Heart right ventricle (tissue), 16 donors: ENCODE measurements at places on chromosomes 4 and X. TPM values are rescaled to one million over a fixed set of nuclear protein-coding genes. Genes with fewer than 3 reads are reported as not detected.

The GPC3 gene
- total RNA-seq, result 3.5 TPM

DNA sequence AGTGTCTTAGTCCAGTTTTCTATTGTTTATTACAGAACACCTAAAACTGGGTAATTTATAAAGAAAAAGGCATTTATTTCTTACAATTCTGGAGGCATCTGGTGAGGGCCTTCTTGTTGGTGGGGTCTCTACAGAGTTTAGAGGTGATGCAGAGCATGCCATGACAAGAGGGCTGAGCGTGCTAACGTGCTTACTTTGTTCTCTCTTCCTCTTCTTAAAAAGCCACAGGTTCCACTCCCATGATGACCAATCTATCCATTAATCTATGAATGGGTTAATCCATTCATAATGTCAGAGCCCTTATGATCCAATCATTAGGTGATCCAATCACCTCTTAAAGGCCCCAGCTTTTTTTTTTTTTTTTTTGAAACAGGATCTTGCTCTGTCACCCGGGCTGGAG is 291.5 kb upstream of the GALNTL6 start:
- H3K4me3 ChIP-seq, result no peak overlapping the region
- H3K27ac ChIP-seq, result no peak overlapping the region
- no peaks in the 10 kb centered on the region for H3K27me3 ChIP-seq
- DNase-seq, result no peak

The AFM gene
- not detected for total RNA-seq

DNA sequence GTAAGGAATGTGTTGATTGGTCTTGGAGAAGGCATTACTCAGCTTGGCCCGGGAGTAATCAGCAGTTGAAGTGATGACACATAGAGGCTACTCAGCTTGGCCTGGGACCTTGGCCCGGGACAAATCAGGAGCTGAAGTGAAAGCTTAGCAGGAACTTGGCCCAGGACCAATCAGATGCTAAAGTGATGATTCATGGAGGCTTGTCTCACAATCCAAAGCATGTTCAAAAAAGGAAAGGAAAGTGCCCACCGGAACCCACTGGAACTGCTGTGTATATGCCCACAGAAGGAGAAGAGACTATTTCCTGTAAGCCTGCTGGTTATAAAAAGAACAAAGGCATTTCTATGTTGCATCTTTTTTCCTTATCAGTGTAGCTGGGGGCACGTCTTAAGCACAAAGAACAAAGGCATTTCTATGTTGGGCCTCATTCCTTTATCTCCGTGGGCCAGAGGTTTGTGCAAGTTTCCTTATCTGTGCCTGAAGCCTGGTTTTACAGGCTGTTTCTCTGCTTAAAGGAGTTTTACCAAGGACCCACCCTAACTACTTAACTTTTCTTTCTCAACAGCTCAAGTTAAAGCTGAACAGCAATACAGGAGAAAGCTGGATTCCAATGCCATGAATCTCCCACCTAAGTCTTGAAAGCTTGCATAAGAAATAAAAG is 1176.7 kb downstream of the NLGN4X start:
- no peak overlapping the region for H3K4me3 ChIP-seq
- H3K27me3 ChIP-seq, result no peaks in the 10 kb centered on the region
- peak; percentile 42 for DNase-seq
- H3K27ac ChIP-seq, result no peak overlapping the region

The XK gene
- 6.6 TPM for total RNA-seq

The C4orf50 gene
- total RNA-seq, result not detected

GRCh38 chrX:46202733-46203514 is 342.3 kb downstream of the ZNF674 start:
- H3K4me1 ChIP-seq, result no peaks in the 10 kb centered on the region
- peaks cover 16% of the 10 kb centered on the region for H3K27me3 ChIP-seq
- no peaks in the 10 kb centered on the region for H3K36me3 ChIP-seq

- no peak overlapping the region for H3K4me3 ChIP-seq
- no peaks in the 10 kb centered on the region for H3K27me3 ChIP-seq
- DNase-seq, result no peak
- H3K27ac ChIP-seq, result no peak overlapping the region
Measured at GRCh38 chrX:94435799-94436198, 761.8 kb downstream of the FAM133A start.

DNA sequence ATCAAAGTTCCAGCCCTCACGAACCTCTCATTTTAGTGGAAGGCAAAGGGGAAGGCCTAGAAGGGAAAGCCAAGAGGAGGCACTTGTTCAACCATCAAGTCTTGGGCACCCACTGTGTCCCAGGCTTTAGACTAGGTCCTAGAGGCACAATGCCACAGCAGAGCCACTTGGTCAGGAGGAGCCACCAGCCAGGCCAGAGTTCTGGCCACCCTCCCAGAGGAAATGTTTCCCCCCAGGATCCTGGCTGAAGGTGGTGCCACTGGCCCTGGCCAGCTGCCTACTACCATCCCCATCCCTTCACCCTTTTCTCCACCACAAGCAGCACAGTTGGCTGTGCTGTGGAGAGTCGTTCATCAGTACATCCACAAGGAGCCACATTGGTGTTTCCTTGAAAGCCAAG is 34.3 kb upstream of the XPNPEP2 start:
- no peaks in the 10 kb centered on the region for H3K27me3 ChIP-seq
- no peak overlapping the region for H3K27ac ChIP-seq
- peaks cover 18% of the 10 kb centered on the region for H3K4me1 ChIP-seq
- no peak overlapping the region for H3K4me3 ChIP-seq

DNA sequence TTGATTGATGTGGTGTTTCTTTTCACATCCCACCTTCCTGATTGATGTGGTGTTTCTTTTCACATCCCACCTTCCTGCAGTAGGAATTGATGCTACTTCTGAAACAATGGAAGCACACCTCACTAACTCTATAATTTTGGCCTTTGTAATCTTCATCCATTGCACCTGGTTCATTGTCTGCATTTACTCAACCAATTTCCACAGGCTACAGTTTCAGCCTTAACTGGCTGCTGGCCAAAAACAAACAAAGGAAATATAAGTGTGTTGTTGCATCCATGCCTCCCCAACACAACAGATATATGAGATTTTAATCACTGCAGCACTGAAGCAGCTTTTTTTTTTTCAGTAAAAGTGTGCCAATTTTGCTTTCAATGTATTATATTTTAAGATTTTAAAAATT is 867.6 kb upstream of the PCDH7 start:
- no peak for DNase-seq
- no peaks in the 10 kb centered on the region for H3K4me1 ChIP-seq
- no peaks in the 10 kb centered on the region for H3K27me3 ChIP-seq

- no peak overlapping the region for H3K27ac ChIP-seq
- no peaks in the 10 kb centered on the region for H3K4me1 ChIP-seq
- no peak overlapping the region for H3K4me3 ChIP-seq
- DNase-seq, result no peak
- no peaks in the 10 kb centered on the region for H3K27me3 ChIP-seq
Measured at GRCh38 chrX:39261446-39262147, 460.3 kb downstream of the MID1IP1 start.

The KIT gene
- 2.6 TPM for total RNA-seq

DNA sequence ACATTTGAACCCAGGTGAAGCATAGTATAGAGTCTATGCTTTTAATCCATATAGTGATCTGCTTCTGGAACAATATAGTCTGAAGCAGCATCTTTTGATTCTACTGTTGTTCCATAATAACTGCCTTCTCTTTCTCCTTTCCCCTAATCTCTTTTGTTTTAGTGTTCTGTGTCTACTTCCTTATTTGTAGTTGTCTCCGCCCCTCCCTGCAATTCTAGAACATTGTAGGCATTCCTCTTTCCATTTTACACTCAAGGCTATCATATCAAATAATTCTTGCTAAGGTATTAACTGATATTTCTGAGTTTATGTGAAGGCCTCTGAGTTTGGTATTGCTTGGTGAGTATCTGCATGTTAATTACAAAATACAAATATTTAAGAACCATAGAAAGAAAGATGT is 11.6 kb downstream of the BLTP1 start:
- no peaks in the 10 kb centered on the region for H3K4me1 ChIP-seq
- DNase-seq, result no peak
- H3K27ac ChIP-seq, result no peak overlapping the region
- no peak overlapping the region for H3K4me3 ChIP-seq

GRCh38 chr4:142556048-142556447 is 290.1 kb downstream of the INPP4B start:
- H3K4me1 ChIP-seq, result no peaks in the 10 kb centered on the region
- no peak overlapping the region for H3K27ac ChIP-seq
- H3K36me3 ChIP-seq, result no peaks in the 10 kb centered on the region
- H3K27me3 ChIP-seq, result no peaks in the 10 kb centered on the region

The MTHFD2L gene
- 8.6 TPM for total RNA-seq

The FGFR3 gene
- 2.4 TPM for total RNA-seq

The TEX11 gene
- not detected for total RNA-seq

The GPR78 gene
- not detected for total RNA-seq

DNA sequence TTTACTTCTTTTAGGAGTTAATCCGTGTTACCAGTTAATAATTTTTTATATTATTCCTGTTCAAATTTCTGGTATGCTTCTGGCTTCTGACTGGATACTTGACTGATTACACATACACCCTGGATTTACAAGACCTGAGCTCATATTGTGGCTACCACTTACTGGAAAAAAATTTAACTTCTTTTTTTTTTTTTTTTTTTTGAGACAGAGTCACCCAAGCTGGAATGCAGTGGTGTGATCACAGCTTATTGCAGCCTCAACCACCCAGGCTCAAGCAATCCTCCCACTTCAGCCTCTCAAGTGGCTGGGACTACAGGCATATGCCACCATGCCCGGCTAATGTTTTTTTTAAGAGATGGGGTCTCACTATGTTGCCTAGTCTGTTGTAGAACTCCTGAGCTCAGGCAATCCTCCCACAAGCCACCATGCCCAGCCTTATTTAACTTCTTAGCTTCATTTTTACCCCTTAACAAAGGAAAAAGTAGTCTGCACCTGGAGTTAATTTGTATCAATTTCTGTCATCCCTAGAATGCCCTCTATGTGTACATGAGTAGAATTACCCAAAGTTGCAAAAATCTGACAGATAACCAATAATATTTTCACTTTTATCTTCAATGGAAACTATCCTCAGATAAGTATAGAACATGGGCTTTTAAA is 50.3 kb downstream of the TMEM165 start:
- H3K4me3 ChIP-seq, result no peak overlapping the region
- DNase-seq, result no peak
- H3K36me3 ChIP-seq, result peaks cover 86% of the 10 kb centered on the region
- no peak overlapping the region for H3K27ac ChIP-seq

- no peak for DNase-seq
- no peaks in the 10 kb centered on the region for H3K4me1 ChIP-seq
- no peaks in the 10 kb centered on the region for H3K36me3 ChIP-seq
- H3K4me3 ChIP-seq, result no peak overlapping the region
Measured at GRCh38 chr4:24639714-24640113, 55.4 kb upstream of the DHX15 start.

DNA sequence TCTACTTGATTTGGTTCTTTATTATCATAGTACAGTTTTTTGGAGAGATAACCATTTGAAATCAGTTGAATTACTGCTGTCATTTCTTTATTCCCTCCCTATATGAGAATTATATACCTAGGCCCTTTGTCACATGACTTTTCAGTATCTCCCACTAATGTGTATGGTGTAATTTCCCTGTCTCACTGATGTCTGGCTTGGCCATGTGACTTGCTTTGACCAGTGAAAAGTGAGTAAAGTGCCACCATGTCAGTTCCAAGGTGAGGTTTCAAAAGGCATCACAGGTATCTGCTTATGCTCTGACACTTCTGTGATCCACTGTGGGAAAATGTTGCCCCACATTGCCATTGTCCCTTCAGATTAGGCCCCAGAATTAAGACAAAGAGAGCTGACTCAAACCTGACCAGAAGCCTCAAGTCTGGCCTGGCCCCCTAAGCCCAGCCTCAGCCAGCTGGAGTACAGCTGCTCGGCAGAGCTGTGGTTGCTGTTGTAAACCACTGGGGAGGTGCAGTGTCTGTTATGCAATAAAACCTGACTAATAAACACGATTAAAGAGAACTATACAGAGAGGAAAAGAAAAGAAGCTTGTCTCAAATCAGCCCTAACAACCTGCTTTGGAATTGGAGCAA is 27.5 kb downstream of the SETD7 start:
- peak; percentile 65 for DNase-seq
- no peak overlapping the region for H3K4me3 ChIP-seq
- peak overlapping the region; percentile 33 for H3K27ac ChIP-seq
- H3K4me1 ChIP-seq, result no peaks in the 10 kb centered on the region
- no peaks in the 10 kb centered on the region for H3K27me3 ChIP-seq

The VCX gene
- total RNA-seq, result not detected

GRCh38 chr4:188960411-188961093 is 821.3 kb downstream of the TRIML1 start:
- no peaks in the 10 kb centered on the region for H3K4me1 ChIP-seq
- no peak for DNase-seq
- no peak overlapping the region for H3K4me3 ChIP-seq
- H3K36me3 ChIP-seq, result no peaks in the 10 kb centered on the region
- no peaks in the 10 kb centered on the region for H3K27me3 ChIP-seq
- H3K27ac ChIP-seq, result no peak overlapping the region

The HPRT1 gene
- total RNA-seq, result 25.0 TPM

The NOX1 gene
- not detected for total RNA-seq

The FAM149A gene
- total RNA-seq, result 9.6 TPM

The DDX53 gene
- not detected for total RNA-seq

DNA sequence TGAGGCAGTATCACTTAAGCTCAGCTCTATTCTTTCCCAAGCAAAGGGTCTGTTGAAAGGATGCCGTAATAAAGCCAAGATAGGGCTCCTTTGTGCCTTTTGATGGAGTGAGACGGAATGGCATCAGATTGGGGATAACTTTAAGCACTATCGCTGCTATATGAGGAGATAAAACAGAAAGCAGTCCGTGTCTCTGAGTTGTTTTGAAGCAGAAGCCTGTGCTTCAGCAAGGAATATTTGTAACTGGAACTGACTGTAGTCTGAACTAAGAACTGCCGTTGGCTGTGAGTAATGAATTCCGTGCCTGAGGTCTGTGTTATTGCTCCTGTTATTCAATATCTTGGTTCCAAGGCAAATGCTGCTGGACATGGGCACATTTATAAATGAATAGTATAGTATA is 297.4 kb downstream of the ANKRD50 start:
- no peaks in the 10 kb centered on the region for H3K27me3 ChIP-seq
- H3K4me1 ChIP-seq, result no peaks in the 10 kb centered on the region
- H3K36me3 ChIP-seq, result no peaks in the 10 kb centered on the region
- H3K27ac ChIP-seq, result no peak overlapping the region
